Kidney tubule cell (primary cell): ENCODE measurements at places on chromosomes 6 and 20.

DNA sequence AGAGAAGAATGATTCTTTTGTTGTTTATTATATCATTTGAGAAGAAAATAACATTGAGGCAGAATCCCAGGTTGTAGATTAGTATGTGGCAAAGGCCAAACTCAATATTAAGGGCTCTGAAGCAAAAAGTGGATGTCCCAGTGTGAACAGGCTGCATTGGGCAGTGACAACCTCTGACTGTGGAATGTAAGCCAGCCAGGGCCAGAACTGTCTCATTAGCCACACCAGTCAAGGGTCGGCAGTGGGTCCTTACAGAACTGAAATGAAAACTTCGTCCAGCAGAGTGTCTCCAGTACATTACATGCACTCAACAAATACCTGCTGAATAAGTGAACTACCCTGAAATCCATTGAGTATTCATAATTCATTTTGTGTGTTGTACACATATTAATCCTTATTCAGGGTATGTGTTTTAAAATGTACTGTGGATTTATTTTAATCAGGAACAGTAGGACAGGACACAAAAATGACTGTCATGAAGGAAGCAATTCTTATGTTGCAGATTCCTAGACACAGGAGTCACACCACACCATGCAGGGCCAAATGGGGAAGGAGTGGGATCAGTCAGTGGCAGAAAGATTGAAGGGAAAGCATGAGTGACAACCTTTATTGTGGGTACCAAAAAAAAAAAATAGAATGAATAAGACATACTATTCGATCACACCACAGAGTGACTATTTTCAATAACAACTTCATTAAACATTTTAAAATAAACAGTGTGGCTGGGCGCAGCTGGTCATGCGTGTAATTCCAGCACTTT is 64.9 kb upstream of the UTRN start:
- peak; percentile 57 for DNase-seq

- no peak for DNase-seq
These were observed 124.2 kb downstream of the FHL5 start for GRCh38 chr6:96687121-96687520.

DNA sequence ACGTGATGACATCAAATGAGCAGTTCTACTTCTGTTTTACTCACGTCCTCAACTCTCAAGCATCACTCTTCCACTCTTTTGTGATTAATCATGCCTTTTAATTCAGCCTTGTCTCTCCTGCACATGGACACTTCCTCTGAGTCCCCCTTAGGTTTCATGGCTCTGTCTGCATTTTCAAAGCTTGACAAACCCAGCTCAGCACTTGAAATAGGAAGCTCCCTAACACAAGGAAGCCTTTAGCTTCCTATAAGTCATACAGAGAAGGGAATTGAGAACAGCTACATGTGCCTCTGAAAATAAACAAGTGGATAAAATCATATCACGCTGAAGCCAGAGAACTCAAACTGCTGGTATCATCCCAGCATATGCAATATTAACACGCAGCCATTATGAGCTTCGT is 21.2 kb downstream of the KIF16B start:
- no peak for DNase-seq

GRCh38 chr6:13292774-13293173 is 35.6 kb downstream of the TBC1D7 start:
- no peak for DNase-seq

DNA sequence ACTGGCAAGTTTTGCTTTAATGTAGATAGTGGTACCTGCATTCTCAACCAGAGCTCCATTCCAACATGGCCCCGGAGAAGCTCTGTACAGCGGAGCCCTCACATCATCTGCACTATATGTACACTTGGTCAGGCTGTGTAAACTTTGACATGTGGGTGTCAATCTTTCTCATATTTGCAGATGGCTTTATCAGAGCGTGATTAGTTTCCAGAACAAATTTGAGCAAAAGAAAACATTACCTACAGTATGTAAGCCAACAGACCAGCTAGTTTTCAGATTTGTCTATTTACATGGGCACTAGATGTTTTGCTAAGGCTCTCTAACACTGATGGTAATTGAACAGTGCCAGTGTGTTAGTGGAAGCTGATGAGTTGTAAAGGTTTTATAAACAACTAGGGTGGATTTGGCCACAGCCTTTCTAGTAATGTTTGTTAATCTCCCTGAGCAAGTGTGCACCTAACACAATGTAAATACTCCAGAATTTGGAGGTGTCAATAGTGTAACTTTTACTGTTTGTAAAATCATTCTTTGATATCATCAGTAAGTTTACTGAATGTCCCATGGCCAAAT is 131.8 kb downstream of the FOXA2 start:
- no peak for DNase-seq

- DNase-seq, result peak; percentile 67
These were observed 6.2 kb upstream of the SNAI1 start for GRCh38 chr20:49976542-49976941.

DNA sequence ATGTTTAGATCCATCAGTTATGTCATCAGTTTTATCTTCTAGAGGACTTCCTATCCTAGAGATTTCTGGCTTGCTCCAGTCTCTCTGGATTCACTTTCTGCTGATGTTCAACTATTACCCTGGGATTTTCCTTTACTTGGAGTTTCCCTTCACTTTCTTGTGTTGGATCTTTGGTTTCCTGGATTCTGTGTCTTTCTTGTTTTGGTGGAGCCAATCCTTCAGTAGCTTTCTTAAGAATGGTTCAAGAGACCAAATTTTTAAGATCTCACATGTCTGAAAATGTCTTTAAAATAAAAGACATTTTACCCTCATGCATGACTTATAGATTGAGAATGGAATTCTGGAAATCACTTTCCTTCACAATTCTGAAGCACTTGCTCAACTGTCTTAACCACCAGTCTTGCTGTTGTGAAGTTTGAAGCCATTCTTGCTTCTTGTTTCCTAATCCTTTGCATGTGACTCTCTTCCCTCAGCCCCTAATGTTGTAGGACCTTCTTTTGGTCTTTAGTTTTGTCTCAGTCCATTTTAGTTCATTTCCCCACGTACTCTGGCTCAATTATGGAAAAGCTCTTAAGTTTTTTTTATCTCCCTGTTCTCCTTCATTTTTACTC is 87.9 kb downstream of the ARID1B start:
- DNase-seq, result no peak

DNA sequence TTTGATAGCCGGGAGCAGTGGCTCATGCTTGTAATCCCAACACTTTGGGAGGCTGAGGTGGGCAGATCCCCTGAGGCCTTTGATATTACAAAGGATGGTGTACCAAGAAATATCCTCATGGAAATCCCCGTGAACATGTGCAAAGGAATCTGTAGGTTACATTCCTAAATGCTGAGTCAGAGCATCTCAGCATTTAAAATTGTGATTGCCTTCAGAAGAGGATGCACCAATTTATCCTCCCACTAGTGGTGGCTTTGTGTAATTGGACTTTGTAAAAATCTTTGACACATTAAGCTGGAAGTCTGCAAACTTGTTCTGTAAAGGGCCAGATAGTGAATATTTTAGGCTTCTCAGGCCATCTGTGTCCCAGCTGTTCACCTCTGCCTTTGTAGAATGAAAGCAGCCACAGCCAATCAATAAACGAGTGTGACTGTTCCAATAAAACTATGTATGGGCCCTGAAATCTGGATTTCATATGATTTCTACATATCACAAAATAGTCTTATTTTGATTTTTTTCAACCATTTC is 11.8 kb downstream of the TMEM14B start:
- DNase-seq, result peak; percentile 99

DNA sequence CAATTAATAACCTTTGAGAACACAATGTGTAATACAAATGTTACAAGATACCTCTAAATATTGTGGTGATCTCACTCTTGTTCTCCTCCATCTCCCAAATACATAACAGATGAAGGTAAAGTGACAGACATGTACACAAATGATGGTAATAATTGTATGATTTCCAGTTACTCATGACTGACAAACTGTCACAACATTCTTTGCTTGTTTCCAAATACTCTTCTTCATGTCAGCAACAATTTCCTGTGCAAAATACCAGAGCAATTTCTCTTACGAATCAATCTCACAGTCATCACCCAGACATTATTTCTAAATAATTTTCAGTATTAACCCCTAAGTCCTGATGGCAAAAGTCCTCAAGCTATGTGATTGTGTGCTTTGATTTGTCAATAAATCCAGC is 92.9 kb downstream of the RPS12 start:
- peak; percentile 4 for DNase-seq

DNA sequence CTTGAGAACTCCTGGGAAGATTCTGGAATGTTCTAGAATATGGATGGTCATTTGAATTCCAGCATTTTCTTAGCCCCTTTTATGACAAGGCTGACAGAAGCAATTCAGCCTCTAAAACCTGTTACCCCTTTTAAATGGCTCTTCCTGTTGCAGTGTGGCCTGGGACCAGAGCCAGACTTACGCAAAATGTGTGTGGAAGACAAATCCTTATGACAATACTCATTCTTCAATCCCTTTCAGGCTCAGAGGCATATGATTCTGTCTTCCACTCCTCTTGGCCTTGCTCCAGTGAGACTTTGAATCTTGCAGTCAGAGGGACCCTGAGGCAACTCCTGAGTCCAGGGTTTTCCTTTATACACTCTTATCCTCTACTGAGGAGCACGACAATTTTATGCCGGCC is 287.0 kb downstream of the CLIC5 start:
- DNase-seq, result peak; percentile 5

GRCh38 chr6:122563364-122564052 is 46.7 kb upstream of the PKIB start:
- no peak for DNase-seq

DNA sequence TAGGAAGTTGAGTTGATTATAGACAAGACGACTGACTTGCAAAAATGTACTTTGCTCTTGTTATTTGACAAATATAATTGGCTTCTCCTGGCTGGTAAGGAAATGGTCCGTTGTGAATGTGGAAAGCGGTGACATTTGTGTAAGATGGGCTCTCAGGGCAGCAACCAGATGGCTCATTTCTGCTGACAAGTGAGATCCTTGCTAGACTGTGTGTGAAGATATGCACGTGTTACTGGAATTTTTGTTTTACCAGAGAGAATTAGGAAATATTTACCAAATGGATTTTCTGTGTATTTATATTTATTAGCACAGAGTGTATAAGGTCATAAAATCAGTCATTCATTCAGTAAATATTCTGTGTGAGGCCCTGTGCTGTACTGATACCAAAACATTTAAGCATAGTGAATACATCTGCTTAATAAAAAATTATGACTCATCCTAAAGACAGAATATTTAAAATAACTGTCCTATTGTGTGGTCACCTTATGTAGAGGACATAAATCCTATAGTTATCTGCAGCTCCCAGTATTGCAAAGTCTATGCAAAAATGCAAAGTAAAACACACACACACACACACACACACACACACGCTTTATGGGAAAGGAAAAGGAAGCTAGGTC is 109.9 kb upstream of the ASF1A start:
- no peak for DNase-seq

GRCh38 chr20:52817511-52817910 is 154.6 kb upstream of the TSHZ2 start:
- no peak for DNase-seq

DNA sequence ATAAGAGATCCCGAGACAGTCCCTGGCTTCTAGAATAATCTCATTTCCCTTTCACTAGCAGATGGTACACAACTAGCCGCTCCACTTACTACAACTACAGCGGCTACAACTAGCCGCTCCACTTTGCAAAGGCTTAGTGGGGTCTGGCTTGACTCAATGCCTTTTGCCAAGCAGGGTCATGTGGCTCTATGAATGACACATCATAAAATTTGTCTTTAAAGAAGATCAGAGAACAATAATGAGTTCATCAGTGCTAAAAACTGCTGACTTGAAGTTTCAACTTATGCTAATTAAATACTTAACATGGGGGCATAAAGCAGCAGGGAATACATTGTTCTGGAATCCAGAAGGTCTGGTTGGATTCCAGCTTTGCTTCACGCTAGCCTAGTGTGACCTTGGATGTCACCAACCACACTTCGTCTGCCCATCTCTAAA is 2.0 kb upstream of the MICAL1 start:
- no peak for DNase-seq

DNA sequence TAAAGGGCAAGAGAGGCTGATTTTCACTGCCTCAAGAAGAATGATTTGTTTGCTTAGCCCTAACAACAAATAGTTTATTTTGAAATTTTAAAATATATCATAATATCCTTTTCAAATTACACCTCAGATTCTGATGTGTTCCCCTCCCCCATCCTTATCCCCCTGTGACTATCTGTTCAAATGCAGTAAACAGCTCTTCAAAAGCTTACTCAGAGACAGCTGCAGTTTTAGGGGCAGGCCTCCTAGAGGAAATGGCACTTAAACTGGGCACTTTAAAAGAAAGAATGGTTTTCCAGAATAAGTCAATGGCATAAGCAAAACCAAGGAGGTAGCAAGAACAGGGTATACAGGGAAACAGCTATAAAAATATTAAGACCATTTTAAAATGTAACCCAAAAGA is 118.6 kb upstream of the UST start:
- DNase-seq, result no peak

- DNase-seq, result peak; percentile 79
These were observed 39.7 kb downstream of the AGPAT4 start for GRCh38 chr6:161233986-161234661.

DNA sequence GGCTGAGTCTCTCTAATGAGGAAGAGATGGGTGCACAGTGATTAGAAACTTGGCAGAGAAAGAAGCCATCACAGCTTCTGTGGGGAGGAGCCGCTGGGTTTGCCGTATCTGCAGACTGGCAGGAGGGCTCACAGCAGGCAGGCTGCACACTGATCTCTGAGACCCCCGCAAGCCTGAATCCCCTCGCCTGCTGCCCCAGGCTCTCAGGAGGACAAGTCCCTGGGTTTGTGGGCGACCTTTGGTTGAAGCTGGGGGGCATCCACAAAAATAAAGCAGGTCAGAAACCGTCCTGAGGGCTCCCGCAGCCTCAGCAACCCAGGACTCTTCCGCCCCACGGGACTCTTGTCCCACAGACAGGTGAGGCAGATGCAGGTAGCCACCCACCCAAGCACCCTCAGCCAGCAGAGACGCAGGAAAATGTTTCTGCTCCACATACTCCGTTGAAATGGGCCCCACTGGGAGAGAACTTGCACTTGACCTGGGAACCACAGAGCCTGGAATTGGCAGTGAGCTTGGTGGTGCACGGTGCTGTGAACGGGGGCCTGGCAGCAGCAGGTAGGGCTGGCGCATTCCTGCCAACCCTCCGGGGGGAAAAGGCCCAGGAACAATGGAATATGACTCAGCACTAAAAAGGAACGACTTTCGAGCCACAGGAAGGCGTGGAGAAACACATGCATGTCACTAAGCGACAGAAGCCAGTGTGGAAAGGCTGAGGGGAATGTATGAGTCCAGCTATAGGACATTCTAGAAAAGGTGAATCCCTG is 89.9 kb downstream of the YTHDF1 start:
- no peak for DNase-seq

DNA sequence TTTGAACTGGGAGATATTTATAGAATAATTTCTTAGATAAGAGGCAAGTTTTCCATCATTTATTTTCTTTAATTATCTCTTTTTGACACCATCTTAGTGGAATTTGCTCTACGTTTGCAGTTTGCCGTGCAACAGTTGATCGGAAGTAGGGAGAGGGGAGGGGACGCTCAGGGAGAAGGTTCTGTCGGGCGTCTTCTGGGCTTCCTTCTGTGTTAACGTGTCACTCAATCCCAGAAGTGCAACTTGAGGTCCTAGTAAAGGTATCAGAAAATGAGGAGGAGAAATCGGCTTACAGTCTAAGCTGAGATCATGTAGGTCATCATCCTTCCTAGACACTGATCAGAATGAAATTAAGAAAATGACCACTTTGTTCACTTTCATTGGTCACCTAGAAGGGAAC is 149.0 kb upstream of the SNX9 start:
- DNase-seq, result no peak
